ENCODE measurements at places on chromosomes 13 and 19.

DNA sequence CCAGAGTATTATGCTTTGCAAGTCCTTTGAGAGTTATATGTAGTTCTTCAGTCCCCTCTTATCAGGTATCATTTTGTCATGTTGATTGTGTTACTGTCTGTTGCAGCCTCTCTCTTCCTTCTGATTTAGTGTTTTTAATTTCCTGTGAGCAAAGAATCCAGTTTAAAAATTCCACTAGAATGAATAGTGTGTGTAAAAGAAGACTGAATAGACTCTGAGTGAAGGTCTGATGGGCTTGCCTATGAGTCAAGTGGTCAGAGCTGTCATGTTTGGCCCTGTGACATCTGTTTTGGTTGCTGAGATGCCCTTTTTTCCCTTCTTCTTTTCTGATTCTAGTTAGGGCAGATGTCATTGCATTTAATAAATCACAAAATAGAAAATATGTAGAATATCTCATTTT is 23.3 kb upstream of the KCTD4 start:
- no peak for DNase-seq

GRCh38 chr13:51380269-51380668 is 40.8 kb downstream of the SERPINE3 start:
- DNase-seq = no peak

- no peak for DNase-seq
These were observed 12.9 kb downstream of the VSTM2B start for GRCh38 chr19:29538651-29539050.

DNA sequence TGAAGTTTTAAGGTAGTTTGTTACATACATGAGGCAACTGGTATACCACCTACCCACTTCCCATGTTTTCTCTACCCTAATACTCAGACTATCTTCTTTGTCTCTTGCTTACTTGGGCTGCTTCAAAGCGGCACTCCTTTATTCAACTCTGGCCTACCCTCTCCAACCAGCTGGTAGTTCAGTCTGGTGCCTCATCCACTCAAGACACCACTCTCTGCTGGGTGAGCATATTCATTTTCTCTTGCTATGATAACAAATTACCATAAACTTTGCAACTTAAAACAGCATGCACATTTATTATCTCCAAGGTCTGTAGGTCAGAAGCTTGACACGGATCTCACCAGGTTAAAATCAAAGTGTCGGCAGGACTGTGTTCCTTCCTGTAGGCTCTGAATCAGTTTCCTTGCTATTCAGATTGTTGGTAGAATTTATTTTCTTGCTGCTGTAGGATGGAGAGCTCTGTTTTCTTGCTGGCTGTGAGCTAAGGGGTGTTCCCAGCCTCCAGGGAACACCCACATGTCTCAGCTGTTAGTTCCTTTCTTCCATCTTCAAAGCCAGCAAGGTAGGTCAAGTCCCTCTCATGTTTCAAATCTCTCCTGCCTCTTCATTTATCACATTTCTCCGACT is 666.0 kb downstream of the DIAPH3 start:
- DNase-seq = no peak

GRCh38 chr13:107734891-107735625 is 480.3 kb downstream of the LIG4 start:
- no peak for DNase-seq

DNA sequence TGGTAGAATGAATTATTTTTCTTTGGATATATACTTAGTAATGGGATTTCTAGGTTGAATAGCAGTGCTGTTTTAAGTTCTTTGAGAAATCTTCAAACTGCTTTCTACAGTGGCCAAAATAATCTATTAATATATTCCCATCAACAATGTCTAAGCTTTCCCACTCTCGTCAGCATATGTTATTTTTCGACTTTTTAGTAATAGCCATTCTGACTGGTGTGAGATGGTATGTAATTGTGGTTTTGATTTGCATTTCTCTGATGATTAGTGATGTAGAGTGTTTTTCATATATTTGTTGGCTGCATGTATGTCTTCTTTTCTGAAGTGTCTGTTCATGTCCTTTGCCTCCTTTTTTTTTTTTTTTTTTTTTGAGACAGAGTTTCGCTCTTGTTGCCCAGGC is 90.2 kb upstream of the CSNK1A1L start:
- no peak for DNase-seq
